Prostate gland (tissue), 2 donors: ENCODE measurements at places on chromosomes 1 and 21.

- DNase-seq: no peak
These were observed at the start of gene SLC16A4 for GRCh38 chr1:110390692-110391245. SLC16A4 (minus strand) TSS chr1:110391026; CDS start chr1:110389323, 1,703 bp downstream.

- DNase-seq: no peak
These were observed 407.4 kb downstream of the RWDD3 start for GRCh38 chr1:95641386-95641785.

GRCh38 chr1:65431111-65431705 lies 10.7 kb downstream of the LEPR start:
- no peak for DNase-seq

- DNase-seq: no peak
These were observed 34.7 kb upstream of the CASZ1 start for GRCh38 chr1:10830961-10831668.

GRCh38 chr1:27804791-27805190 lies 25.8 kb upstream of the PPP1R8 start:
- DNase-seq: no peak

- DNase-seq: no peak
These were observed 33.5 kb downstream of the SLC1A7 start for GRCh38 chr1:53108646-53109580.

- DNase-seq: no peak
These were observed 41.8 kb downstream of the FNBP1L start for GRCh38 chr1:93489756-93490155.

- DNase-seq: no peak
These were observed 67.2 kb downstream of the NAV1 start for GRCh38 chr1:201606096-201606495.
